AG09309 (cell line): ENCODE measurements at places on chromosomes 5 and 9.

DNA sequence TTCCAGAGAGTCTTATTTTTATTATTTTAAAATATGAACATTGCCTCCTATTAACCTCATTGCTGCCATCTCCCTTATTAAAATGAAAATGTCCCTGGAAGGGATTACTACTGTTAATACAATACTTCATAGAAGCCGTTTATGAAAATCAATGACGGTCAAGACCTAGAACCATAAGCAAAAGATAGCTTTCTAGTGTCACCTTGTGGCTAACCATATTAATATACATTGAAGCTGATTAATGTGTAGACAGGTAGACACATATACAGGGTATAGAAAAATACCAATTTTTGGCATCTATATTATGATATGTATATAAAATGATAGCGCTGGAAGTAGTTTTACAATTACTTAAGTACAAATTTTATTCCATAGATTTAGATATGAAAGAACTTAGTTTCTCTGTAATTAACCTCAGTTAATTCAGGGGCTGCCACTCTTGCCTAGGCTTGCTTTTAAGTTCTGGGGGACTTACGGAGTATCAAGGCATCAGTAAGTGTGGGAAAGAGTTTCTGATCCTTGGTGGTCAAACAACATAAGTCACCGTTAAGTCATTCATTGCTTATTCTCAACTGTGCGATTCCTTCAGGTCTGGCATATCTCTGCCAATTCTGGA is 2.5 kb upstream of the YTHDC2 start:
- no peak for DNase-seq

DNA sequence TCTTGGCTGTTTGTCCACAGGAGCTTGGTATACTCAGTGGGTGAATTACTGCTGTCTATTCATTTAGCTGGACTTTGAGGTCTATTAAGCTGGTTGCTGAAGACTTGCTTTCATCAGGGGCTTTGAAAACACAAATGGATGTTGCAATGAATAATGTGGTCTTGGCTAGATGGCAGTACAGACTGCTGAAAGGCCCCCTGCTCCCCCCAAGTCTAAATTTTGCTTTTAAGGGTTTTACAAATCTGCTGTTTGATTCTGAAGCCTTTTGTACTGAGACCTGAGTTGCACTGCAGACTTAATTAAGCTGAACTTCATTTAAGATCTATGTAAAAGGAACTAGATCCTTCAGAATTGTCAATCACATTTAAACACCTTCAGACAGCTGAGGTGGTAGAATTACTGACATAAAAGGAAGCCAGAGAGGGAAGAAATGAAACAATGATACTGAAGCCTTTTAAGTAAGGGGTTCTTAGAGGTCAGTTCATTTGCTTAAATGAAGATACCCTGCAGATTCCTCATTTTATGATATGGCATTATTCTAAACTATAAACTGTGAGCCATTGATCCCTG is 37.3 kb downstream of the KCTD16 start:
- no peak for DNase-seq

DNA sequence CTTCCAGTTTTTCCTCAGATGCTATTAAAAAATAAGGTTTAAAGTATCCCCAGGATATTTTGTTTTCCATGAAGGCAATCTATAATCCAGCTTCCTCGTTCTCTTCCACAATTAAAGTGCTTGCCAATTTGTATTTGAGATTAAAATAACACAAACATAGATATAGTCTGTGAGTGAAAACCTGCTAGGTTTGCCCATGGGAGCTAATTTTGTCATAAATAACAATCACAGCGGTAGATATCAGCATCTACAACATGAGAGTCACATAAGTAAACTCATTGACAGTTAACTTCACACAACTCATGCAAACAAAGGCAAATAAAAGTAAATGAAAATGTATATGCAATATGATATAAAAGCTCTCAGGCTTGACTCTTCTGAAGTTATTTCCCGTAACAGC is 29.2 kb upstream of the RASGRF2 start:
- DNase-seq = no peak

DNA sequence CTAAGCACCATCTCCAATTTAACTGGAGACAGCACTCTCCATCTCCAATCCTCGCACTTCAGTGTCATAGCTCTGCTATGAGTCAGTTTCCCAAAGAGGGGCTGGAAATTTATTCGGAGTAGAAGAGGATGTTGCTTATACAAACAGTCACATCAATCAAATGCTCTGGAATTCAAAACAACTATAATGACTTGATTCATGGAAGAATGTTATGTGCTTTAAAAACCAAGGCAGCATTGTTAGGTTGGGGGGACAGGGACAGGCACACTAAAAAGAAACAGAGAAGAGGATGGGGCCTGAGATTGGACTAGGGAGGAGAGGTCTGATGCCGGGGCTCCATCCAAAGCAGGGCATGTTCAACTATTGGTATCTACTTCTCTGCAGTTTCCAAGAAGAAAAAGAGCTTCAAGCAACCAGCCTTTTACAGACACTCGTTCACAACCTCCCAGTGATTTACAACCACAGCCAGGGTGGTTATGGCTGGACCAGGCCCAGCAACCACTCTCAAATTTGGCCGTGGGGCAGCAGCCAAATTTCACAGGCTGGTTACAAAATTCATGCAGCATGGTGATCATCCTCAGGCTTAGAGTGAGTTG is 117.5 kb upstream of the ZNF366 start:
- peak; percentile 68 for DNase-seq

DNA sequence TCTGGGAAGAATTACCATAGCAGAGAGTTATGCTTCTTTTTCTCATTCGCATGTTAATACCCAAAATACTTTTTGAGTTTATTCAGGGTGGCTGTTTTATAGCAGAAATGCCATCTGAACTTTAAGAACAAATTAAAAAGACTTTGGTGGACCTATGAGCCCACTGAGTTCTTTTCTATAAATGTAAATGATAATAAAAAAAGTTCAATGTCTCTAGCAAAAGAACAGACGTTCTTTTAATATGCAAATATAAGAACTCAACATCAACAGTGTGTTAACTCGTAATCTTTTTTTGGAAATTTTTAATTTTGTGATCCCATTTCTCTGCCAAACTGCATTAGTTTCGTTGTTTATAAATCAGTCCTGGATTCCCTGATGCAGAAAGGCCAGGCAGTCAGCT is 1283.0 kb upstream of the NUDT12 start:
- no peak for DNase-seq

- DNase-seq = no peak
Measured at GRCh38 chr5:172545291-172545801, 91.0 kb upstream of the SH3PXD2B start.

DNA sequence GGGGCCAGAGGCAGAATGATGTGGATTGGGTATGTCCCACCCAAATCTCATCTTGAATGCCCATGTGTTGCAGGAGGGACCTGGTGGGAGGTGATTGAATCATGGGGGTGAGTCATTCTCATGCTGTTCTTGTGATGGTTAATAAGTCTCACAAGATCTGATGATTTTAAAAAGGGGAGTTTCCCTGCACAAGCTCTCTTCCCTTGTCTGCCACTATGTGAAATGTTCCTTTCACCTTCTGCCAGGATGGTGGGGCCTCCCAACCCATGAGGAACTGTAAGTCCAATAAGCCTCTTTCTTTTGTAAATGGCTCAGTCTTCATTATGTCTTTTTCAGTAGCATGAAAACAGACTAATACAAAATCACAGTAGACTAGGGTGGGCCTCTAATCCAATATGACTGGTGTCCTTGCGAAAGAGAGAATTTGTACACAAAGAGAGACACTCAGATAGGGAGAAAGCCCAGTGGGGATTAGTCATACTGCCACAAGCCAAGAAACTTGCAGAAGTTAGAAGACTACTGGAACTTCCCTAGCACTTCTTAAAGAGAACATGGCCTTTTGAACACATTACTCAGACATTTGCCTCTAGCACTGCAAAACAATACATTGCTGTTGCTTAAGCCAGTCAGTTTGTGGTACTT is 68.4 kb downstream of the ANXA1 start:
- peak; percentile 4 for DNase-seq

GRCh38 chr5:68534956-68535520 is 319.5 kb downstream of the PIK3R1 start:
- DNase-seq = no peak
